ENCODE measurements at places on chromosomes 6 and 20.

DNA sequence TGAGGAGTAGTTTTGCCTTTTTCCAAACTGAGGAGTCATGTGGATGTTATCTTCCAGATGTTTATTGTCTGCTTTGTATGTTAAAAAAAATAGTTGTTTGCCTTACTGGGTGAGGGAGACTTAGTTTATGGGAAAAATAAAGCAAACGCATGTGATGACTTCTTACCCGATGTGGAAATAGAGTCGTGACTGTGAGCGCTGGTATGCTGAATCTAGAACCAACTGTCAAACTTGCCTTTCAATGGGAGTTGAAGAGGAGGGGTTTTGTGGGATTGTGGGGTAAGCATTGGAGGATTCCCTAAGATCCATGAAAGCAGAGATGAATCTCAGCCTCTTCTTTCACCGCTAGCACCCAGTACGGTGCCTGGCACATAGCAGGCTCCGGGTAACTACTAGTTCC lies 5.3 kb downstream of the DCBLD1 start:
- DNase-seq = no peak

DNA sequence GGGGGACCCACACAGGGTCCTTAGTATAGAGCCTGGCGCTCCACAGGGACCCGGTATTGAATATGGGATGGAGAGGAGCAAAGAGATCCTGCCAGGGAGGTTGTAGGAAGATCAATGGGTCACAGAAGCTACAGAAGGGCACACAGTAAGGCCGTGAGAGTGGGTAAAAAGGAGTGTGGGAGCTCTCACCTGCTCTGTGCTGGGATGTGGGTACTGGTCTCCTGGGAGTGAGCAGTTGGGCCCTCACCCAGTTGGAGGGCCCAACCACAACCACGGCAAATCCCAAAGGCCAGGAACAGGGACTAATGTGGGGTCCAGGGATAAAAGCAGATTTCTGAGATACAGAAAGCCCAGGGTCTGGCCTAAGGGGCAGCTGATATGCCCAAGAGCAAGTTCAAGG lies 73.4 kb upstream of the RNF24 start:
- no peak for DNase-seq

- no peak for DNase-seq
These were observed 31.8 kb upstream of the RALGAPA2 start for GRCh38 chr20:20744170-20744725.

- no peak for DNase-seq
These were observed 30.9 kb downstream of the BAK1 start for GRCh38 chr6:33549196-33549595.

GRCh38 chr20:64226686-64227580 lies 28.6 kb upstream of the PCMTD2 start:
- no peak for DNase-seq

GRCh38 chr6:81718126-81718525 lies 34.4 kb downstream of the TENT5A start:
- no peak for DNase-seq

GRCh38 chr6:129786548-129786947 lies 74.6 kb downstream of the TMEM244 start:
- no peak for DNase-seq

DNA sequence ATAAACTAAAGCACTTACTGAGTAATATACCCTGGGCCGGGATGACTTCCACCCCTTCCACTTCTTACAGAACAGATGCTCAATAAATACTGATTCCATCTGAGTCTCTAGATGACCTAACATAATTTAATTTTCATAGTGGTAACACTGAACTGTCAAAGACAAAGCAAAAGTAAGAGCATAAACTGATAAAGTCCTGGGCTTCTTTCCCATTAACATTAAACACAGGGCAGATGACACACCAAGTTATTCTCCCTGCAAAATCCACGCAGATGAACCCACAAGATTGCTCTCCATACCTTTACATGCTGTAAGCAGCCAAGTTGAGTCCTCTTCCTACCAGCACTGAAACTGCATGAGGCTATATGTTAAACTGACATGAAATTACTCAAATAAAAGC lies 27.1 kb downstream of the AGPAT4 start:
- no peak for DNase-seq

DNA sequence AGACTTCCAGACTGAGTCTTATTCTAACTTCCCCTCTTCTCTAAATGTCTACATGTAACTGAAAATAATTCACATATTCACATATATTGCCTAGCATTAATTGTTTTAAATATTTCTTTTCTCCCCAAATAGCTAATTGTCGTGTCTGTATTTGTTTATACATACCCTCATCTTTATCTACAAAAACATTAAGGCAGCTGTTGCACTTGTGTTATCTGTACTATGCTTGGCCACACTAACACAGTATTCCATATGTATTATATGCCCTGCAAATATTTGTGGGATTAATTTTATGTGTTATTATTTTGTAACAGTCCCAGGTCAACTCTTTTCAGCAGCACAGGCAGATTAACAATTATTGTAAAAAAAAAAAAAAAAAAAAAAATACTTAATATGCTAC lies 11.7 kb downstream of the HDAC2 start:
- DNase-seq = no peak

GRCh38 chr20:62142252-62143080 lies 728 bp downstream of the PSMA7 start:
- no peak for DNase-seq

DNA sequence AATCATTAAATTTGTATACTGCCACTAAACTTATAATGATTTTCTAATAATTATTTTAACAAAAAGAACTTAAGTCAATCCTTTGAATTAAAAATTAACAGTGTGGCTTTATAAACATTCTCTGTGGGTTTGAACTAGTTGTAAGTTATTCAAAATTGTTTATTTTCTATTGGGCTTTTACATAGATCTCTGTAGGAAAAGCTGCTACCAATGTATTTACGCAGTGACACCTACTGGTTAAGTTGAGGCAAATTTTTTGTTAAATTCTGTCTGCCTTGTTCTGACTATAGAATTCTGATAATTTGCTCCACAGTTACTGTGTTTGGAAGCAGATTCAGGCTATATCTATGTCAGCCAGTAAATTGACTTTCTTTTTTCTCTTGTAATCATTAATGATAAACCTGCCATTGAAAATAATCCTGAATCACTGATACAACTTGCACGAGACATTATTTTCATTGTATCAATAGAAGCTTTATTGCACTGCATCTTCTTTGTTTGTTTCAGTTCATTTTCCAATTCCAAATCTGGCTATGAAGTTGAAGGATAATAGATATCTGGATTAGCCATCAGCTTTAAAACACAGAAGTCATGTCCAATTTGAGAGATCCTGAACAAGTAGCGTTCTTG lies 66.0 kb upstream of the UTRN start:
- no peak for DNase-seq

GRCh38 chr6:129031051-129031599 lies 148.2 kb downstream of the LAMA2 start:
- no peak for DNase-seq

GRCh38 chr6:13908955-13909381 lies 15.8 kb upstream of the RNF182 start:
- no peak for DNase-seq

GRCh38 chr6:15346315-15346714 lies 100.4 kb downstream of the JARID2 start:
- no peak for DNase-seq

- DNase-seq = no peak
These were observed 597.0 kb downstream of the EYS start for GRCh38 chr6:65110031-65110430.

GRCh38 chr6:57089265-57089664 lies 723 bp upstream of the ZNF451 start:
- DNase-seq = no peak

DNA sequence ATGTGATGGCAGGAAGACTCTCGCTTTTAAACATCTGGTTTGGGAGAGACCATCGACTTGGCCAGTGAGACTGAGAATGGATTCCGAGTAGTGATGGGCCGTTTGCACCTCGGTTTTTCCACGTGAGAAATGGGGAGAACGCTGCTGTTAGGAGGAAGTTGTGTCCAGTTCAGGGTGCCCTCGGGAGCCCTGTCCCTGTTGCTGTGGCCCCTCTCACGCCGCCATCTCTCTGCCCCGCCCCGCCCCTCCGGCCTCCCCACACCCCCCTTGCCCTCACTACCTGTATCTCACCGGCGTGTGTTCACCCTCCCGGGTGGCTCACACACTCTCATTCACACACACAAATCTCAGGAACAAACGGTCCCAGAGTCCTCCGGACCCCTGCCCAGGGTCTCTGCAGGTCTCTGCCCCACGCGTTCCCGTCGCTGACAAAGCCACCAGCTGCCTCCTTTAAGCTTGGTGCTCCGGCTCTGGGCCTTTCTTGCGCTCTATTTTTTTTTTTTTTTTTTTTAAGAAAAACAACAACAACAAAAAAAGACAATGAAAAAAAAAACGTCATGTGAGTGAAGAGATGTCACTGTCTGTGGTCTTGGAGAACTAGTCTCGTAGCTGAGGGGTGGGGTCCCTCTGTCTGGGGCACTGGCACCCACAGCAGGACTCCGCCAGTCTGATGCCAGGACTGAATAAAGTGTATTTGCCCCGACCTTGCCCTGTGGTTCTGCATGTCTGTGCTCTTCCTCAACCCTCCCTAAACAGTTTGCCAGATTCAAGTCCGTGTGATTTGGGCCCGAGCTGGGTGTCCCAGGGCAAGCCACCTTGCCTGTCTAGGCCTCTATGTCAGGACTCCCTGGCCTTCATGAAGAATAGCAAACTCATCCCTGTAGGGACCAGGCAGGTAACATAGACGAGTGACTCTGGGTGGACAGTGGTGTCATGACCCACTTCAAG lies 2.9 kb downstream of the SOX12 start:
- no peak for DNase-seq

DNA sequence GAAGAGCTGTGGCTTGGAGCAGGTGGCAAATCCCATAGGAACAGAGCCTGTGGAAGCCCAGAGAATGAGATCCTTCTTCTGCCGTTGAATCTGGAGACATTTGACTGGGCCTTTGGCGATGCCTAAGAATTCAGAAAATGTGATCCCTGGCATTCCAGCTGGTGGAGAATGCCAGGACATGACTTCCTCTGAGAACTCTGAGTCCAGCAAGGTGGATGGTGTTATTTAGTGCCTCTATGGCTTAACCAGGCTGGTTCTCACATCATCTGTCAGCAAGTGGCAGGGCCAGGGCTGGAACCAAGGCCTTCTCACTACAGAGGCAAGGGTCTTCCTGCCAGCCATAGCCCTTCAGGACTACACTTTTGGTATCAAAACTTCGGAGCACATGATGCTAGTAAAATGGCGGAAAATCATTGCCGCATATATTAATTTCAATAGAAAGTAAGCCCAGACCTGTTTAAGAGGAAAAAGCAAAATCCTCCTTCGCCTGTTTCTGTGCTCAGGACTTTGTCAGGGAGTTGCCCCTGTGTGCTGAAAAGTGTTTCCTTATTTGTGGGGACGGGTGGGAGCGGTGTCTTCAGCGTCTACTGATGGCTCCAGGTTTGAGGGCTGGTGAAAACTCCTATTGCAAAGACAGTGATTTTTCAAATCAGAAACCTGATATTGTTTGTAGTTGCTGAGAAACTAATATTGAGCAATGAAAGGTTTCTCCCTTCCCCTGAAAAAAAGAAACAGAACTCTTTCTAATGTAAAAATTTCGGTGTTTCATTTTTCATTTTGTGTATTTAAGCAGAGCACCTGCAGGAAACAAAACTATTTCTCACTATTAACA lies 23.9 kb downstream of the DUSP22 start:
- no peak for DNase-seq

GRCh38 chr20:63525971-63526370 lies 5.4 kb downstream of the PPDPF start:
- no peak for DNase-seq

DNA sequence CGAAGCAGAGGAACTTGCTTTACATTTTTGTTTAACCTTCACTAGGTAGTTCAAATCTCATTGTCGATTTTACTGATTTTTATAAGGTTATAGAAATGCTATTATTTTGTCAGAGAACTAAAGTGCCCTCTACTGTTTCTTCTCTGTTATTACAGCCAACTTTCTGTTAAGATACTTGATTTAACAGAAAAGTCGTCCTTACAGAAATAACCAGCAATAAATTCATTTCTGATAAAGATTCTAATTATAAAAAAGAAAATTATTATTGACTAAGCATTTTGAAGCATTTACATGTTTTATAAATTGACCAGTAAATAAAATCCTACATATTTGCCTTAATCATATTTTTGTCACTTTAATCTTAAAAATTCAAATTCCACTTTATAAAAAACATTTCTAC lies 60.8 kb downstream of the OGFRL1 start:
- DNase-seq = no peak

DNA sequence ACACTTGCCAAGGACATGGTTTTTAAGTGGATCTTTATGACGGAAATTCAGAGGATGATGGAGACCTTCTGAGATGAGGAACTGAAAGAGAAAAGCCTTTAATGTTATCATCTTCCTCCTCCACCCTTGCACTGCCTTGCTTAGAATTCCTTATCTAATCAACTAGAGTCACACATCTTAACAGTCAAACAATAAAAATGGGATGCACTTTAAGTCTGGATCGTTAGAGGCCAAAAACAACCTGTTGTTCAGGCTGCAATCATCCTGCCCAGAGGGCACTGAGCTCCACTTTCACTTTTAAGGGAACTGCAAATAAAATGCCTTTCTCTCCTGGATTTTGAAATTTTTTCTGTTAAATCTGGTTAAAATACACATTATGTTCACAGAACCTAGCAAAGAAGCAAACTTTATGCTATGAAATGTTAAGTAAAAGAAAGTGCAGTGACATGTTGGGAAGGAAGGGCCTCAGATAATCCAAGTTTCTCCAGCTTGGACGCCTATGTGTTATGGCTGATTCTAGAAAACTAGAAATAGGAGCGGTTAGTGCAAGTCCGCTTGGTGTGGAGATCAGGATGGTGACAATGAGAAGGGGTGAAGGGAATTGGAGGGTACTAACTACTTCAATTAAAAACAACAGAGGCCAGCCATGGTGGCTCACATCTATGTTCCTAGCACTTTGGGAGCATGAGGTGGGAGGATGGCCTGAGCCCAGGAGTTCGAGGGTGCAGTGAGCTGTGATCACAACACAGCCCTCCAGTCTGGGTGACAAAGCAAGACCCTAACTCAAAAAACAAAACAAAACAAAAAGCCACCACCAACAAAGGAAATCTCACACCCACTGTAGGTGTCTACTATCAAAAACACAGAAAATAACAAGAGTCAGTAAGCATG lies 66.4 kb upstream of the KIF13A start:
- no peak for DNase-seq

GRCh38 chr6:105926318-105926717 lies 159.8 kb upstream of the PRDM1 start:
- no peak for DNase-seq

DNA sequence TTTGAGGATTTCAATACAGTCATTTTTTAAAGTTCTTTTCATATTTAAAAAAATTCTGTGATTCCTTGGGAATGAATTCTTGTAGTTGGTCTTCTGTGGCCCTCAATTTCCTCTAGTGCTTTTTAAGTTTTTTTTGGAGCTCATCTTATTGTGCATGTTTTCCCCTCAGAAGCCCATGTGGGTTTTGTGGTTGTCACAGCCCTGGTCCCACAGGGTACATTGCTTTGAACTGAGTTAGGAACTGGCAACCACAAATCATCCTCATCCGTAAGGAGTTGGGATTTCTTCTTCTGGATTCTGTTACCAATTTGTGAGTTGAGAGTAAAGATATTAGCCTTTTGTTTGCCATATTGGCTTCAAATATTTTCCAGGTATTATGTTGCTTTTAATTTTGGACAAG lies 89.9 kb downstream of the AKAP7 start:
- no peak for DNase-seq

- no peak for DNase-seq
These were observed 1085.6 kb downstream of the KIF16B start for GRCh38 chr20:15487682-15488081.
